Stimulated activated CD4-positive, alpha-beta T cell treated with anti-CD3 and anti-CD28 coated beads, Interleukin-12 subunit alpha, Interleukin-12 subunit beta, amount 100 ng/mL, for 24 hours (primary cell): ENCODE measurements at places on chromosomes 7 and 10.

- no peak for DNase-seq
These were observed 83.8 kb upstream of the NRP1 start for GRCh38 chr10:33418301-33418700.

GRCh38 chr7:123735539-123735938 is 13.3 kb downstream of the WASL start:
- no peak for DNase-seq

- DNase-seq = no peak
These were observed 184.6 kb downstream of the SEC23IP start for GRCh38 chr10:120076996-120077706.

DNA sequence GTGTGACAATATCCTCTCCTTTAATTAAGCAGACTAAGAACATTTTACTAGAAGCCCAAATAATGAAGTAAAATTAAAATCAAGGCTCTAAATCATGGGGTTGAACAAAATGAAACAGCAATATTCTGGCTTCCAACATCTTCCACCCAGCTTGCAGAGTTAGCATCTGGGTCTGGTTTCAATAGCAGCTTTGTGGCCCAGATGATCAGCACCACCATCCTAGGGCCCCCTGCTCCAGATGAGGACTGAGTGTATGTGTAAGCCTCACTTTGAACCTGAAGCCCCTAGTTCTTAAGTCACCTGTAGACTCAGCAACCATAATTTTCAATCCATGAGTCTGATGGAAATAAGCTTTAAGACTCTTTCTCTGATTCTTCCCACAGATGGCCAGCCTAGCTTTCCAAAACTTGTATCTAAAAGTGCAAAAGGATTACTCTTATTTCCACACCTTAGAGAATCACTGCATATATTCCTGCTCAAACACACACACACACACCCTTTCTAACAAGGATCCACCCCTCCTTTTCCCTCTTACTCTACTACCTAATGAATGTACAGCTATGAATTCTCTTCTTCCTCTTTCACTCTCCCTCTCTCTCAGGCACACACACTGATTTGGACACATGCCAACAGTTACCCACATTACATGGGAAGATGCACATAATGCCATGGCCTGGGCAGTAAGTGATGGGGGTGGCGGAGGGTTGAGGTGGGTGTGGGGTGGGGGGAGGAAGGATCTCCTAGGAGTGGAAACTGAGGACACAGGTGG is 3.5 kb downstream of the DENND11 start:
- no peak for DNase-seq

DNA sequence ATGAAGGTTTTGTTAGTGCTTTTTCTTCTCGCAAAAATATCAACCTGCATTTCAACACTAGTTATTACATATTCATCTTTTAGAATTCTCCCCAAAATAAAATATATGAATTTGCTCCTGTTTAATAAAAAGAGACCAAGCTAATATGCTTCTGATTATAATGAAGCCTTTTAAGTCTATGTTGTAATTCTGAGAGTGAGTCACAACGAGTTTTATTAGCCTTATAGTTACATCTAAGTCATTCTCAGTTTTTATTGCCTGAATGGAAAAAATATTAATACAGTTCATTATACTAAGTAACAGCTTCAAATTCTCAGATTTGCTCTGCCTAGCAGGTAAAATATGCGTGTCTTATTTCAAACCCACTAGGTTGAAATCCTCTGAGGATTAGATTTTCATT is 152.4 kb upstream of the CELF2 start:
- DNase-seq = no peak

DNA sequence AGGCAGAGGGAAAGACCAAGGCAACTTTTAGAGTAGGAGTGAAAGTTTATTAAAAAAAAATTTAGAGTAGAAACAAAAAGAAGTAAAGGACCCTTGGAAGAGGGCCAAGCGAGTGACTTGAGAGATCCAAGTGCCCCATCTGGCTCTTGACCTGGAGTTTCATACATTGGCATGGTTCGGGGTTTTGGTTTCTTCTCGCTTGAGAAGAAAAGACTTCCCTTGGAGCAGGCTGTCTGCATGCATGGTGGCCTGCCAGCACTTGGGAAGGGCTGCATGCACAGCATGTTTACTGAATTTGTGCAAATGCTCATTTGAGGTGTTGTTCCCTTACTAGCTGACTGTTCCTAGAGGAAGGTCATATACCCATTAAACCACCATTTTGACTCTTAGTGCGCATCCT is 8.8 kb upstream of the ADO start:
- DNase-seq = no peak

DNA sequence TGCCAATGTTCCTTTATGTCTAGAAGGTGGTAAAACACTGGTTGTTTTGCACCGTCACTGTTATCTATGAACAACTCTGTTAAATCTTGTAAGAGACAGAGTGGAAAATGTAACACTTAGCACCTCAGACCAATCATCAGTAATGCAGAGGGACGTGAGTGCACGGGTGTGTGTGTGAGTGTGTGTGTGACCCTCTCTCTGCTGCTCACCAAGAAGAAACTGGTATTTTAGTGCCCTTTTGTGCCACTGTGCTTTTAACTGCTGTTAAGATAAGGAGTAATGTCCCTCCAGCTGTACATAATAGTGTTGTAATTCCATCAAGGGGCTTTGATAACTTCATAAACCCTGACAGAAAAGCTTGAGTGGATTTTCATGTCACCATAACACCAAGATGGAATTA is 130.1 kb downstream of the CREB5 start:
- no peak for DNase-seq

GRCh38 chr10:49318755-49319154 is 19.8 kb downstream of the C10orf71 start:
- no peak for DNase-seq

DNA sequence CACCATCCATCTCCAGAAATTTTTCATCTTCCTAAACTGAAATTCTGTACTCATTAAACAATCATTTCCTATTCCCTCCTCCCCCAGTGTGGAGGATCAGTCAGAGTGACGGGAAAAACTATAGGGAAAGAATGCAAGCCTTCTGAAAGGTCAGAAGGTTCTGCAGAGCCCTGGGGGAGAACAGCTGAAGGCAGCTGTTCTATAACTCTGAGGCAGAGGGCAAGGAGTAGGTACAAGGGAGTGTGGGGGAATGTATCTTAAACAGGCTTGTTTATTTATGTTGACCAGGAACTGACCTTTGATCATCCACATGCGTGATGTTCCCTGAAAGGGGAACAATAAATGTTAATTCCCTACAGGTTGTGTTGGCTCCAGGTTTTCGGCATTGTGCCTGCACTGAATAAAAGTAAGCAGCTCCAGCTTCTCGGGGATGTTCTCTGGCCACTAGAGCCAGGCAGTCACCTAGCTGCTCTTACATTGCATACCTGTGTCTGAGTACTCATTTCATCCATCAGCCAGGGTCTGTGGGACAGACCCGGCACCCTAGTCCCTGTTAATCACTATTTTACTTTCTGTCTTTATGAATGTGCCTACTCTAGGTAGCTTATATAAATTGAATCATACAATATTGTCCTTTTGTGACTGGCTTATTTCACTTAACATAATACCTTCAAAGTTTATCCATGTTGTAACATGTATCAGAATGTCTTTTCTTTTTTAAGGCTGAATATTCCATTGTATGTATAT is 5.8 kb downstream of the IFIT1 start:
- no peak for DNase-seq

- no peak for DNase-seq
These were observed 5.6 kb downstream of the FAM241B start for GRCh38 chr10:69635428-69636272.

- no peak for DNase-seq
These were observed 128.8 kb downstream of the SDHAF3 start for GRCh38 chr7:97246317-97246716.

DNA sequence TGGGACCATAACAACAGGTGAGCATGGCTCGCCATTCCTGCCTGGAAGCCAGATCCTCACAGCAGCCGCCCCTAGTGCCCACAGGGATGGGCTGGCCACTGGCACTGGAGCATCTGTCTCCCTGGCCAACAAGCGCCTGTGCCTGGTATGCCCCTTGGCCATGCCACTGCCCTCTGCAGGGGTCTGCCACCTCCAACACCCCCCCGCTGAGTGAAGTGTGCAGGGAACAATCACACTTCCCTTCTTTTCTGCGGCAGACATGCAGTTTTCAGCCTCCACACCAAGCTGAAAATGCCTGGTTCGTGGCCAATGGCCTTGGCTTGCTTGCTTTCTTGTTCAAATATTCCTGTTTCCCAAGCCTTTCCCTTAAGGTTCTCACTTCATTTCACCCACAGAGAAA is 50.7 kb downstream of the HSPA12A start:
- no peak for DNase-seq

DNA sequence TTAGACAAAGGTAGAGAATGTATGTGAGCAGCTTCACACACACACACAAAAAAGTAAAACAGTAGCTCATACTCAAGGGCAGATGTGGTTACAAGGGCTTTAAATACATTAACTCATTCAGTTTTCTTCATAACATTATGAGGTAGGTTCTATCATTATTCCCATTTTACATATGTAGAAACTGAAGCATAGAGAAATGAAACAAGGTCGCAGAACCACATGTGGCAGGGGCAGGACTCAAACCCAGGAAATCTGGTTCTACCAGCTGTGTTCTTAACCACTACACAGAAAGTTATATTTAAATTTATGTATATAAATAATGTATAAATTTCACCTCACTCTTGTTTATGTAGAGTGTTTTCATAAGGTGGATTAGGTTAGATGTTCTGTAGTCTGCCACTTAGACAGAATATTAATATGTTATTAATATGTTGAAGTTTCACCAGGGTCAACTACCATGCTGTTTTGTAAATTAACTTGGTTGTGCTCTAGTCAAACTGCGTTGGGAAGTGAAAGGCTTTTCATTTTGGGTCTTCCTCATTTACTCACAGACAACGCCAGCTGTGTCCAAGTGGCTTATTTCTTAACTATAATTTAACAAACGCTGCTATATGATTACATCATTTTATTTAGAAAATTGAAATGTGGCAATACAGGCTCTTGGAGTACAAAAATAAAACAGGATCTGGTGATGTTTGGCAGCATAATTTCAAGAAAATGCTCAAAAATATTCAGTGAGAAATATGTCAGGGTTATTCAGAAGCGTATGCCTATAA is 138.4 kb downstream of the MDFIC start:
- DNase-seq = no peak

DNA sequence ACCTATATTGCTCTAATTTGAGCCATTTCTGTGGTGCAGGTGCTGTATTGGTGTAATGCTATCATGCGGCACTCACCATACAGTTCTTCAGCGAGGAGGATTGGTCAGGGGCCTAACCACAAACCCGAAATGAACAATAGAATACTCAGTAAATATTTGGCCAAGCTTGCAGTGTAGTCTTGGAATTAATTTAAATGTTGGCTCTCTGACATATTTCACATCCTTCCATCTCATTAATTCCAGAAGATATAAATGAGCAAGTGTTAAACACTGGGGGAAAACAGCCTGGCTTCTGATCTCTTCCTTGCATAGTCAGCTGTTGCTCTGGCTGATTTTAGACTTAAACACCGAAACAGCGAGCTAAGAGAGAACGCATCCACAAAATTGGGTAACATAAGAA is 663.1 kb upstream of the GHITM start:
- DNase-seq = no peak

- DNase-seq = no peak
These were observed 109.6 kb downstream of the SRPK2 start for GRCh38 chr7:105278973-105279687.

DNA sequence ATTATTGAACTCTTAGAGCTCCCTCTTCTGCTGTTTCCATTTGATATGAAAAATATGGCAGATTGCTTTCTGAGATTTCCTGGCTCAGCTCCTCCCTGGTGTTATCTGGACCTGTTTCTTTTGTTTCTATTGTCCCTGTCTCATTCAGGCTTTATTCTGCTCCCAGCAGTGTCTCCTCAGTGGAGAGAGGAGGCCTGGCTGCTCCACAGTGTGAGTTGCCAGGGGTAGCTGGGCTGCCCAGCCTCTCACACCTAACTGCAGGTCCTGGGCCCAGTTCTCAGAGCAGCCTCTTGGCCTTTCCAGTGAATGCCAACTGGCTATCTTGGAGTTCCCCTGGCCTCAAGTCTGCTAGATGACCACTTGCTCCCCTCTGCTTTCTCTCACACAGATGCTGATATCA is 127.0 kb downstream of the VPS41 start:
- DNase-seq = no peak

GRCh38 chr7:12770227-12770975 is 83.0 kb downstream of the ARL4A start:
- no peak for DNase-seq

- no peak for DNase-seq
These were observed 16.7 kb upstream of the TMEM106B start for GRCh38 chr7:12194426-12194825.

GRCh38 chr10:17984056-17984455 is 32.3 kb downstream of the SLC39A12 start:
- DNase-seq = no peak

- DNase-seq = peak; percentile 46
These were observed 2.5 kb downstream of the VOPP1 start for GRCh38 chr7:55569797-55570196.
